ENCODE measurements at places on chromosomes 16 and 17.

GRCh38 chr17:66234611-66235010 is 5.4 kb upstream of the APOH start:
- DNase-seq = no peak

- DNase-seq = no peak
Observed at GRCh38 chr17:64102627-64103390, 27.1 kb downstream of the ERN1 start.

DNA sequence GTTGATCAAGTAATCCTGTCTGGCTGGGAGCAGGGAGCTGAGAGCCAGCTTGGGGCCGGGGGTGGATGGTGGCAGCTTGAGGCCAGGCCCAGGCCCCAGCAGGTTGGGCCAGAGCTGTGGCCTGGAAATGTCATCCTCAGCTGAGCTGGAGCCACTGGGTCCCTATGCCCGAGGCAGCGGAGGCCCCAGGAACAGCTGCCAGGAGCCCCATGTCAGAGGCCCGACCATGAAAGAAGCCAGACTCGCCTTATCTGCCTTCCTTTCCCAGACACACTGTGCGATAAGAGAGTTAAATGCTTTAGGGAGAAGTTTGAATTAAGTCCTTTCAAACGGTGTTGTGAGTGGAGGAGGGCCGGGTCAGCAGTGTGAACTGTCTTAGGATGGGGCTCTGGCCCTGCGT is 3.5 kb downstream of the SMTNL2 start:
- DNase-seq = no peak

DNA sequence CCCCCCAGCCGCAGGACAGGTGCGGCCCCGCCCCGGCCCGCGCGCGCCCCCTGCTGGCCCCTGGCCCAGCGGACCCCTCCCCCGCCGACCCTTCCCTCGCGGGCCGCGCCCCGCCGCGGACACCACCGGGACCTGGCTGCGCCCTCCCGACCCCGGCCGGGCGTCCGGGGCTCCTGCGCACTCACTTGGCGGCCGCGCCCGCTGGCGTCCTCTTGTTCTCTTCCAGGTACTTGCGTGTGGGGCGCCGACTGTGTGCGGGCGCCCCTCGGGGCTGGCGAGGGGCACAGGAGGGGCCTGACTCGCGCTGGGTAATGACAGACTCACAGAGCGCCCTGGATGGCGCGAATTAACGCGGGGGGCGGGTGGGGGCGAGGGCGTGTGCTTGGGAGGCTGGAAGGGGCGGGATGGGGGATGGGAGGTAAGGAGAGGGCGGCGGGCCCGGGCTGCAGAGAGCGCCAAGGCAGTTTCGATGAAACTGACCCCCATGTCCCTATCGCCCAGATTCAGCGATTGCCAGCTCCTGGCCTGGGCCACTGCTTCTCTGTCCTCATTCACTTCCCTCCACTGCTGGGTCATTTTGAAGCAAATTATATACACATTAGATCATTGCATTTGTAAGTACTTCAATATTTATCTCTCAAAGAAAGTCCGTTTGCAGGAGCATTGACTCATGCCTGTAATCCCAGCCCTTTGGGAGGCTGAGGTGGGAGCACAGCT is 445 bp upstream of the DBNDD1 start:
- no peak for DNase-seq

DNA sequence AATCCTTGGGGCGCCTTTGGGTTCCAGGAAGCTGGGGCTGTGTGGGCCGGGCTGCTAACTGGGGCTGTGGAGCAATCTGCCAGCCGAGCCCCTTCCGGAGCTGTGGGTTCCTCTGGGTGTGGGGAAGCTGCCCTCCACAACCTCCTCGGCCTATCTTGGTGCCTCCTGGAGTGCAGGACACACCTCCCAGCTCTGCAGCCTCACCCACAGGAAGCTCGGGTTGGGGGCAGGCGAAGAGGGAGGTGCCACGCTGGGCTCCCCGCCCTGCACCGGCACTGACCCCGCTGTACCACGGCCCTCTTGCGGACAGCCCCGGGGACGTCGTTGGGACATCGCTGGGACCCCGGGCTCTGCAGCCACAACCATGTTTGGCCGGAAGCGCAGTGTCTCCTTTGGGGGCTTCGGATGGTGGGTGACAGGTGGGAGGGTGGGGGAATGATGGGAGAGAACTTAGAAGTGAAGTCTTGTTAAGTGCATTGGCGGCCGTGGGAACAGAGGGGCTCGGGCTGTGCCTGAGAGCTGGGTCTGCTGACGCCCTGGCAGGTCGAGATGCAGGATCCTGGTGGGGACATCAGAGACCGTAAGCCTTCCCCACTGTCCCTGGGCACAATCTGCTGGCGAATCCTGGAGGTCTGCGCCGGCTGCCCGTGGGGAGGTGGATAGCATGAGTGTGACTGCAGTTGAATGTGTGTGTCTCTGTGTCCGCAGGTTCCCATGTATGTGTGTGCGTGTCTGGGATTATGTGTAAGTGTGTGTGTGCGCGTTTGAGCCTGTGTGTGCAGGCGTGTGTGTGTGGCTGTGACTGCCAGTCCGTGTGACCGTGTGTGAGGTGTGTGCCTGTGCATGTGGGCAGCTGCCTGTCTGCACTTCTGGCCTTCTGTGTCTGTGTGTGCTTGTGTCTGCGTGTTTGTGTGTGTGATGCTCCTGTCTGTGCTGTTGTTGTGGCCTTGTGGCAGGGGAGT is at the start of gene RAP1GAP2:
TSS of gene RAP1GAP2 (plus strand) at position 275 of the 962 bp plus-strand sequence. CDS start at position 365, 90 bp downstream.
- DNase-seq = no peak

DNA sequence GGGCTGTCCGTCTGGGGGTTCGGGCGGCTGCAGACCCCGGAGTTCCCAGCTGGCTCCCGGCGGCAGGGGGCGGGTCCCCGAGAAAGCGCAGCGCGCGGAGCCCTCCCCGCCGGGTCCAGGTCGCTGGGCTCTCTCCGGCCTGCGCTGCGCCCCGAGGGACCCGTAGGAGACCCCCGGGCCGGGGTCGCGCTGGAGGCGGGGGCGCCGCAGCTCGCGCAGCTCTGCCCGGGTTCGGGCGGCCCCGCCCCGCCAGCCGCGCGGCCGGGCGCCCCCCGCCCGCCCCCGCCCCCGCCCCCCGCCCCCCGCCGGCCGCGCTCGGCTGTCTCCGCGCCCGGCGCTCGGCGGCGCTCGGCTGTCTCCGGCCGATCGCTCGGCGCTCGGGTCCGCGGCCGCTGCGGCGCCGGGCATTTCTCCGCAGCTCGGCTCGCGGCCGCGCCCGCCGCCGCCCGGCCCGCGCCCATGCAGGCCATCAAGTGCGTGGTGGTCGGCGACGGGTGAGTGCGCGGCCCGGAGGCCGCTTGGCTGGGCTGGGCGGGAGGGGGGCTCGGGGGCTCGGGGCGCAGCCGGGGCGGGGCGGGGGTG is at the start of gene RAC3:
TSS of gene RAC3 (plus strand) at position 376 of the 582 bp plus-strand sequence. CDS start at position 460, 84 bp downstream.
- DNase-seq = no peak

DNA sequence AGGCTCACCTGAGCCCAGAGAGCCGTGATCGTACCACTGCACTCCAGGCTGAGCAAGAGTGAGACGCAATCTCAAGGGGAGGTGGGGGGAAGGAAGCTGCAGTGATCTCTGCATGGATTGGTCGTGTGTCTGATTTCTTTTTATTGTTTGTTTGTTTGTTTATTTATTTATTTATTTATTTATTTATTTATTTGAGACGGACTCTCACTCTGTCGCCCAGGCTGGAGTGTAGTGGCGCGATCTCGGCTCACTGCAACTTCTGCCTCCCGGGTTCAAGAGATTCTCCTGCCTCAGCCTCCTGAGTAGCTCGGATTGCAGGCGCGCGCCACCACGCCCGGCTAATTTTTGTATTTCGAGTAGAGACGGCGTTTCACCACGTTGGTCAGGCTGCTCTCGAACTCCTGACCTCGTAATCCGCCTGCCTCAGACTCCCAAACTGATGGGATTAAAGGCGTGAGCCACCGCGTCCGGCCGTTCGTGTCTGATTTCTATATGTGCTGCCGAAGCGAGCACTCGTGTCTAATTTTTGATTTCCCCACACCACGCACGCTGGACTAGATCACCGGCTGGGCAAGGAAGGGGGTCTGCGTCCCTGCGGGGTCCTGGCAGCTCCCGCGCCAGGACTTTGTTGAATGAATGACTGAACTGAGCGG is 448 bp upstream of the TNFRSF12A start:
- no peak for DNase-seq

DNA sequence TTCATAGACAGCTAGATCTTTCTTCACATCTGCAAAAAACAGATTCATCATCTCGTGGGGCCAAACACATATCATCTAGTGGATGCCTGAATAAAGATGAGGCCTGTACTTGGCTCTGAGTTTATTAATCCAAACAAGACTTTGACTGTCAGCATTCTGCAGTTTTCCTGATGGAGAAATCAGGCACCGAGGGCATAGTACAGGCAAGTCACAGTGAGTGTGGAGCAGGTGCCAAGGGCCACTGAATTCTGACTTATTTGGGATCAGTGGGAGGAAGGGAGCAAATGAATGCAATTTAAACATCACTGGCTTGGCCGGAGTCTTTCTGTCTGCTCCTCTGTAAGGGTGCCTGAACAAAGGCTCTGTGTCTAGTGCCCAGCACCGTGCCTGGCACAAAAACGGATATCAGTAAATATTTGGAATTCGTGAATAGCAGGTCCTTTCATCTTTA is 975 bp downstream of the CFAP20 start:
- no peak for DNase-seq

GRCh38 chr16:85754413-85754812 is 3.5 kb upstream of the C16orf74 start:
- DNase-seq = no peak

DNA sequence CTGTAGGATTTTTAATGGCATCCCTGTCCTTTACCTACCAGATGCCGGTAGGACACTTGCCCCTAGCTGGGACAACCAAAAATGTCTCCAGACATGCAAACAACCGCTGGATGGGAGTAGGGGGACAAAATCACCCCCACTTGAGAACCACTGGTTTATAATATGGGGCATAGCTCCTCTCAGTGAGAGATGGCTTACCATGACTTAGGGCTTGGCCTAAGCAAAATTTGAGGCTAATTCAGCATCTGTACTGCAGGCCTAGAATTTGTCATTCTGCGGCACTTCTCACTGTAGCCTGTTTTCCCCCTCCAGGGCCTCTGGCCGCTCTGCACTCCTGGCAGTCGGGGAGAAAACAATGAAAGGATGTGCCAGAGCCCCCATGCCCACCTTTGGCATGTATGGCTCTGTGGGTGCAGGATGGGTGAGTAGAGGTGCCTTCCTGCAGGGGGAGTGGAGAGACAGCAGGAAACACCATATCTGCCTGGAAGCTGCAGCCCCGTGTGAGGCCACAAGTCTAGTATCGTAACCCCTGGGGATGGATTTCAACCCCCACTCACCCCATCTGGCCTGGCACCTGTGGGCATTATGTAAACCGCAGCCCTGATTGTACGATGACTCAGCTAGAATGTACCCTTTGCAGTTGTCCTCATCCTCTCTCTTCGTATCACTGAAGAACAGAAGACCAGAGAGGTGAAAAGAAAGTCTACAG is 268.1 kb downstream of the SOX9 start:
- no peak for DNase-seq

GRCh38 chr16:55040366-55041086 is 109.9 kb downstream of the IRX5 start:
- DNase-seq = no peak
